ENCODE measurements at places on chromosomes 5 and 9.
A peak's percentile ranks its signal among the peaks of the same experiment; 100 is the strongest.

- DNase-seq: no peak
Measured at GRCh38 chr9:24912767-24913166, 367.1 kb upstream of the IZUMO3 start.

DNA sequence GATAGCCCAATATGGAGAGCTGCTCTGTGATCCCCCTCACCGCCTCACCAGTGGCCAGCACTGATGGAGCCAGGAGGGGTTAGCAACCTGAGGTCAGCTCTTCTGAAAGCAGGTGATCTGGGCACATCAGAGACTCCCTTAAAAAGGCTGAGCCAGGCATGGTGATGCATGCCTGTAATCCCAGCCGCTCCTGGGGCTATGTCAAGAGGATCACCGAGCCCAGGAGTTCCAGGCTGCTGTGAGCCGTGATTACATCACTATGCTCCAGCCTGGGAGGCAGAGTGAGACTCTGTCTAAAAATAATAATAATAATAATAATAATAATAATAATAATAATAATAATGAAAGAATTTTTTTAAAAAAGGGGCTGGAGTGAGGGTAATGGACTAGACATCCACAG is 66.6 kb upstream of the HRH2 start:
- DNase-seq: no peak

GRCh38 chr5:2203774-2204173 is 321.0 kb upstream of the IRX4 start:
- DNase-seq: no peak

DNA sequence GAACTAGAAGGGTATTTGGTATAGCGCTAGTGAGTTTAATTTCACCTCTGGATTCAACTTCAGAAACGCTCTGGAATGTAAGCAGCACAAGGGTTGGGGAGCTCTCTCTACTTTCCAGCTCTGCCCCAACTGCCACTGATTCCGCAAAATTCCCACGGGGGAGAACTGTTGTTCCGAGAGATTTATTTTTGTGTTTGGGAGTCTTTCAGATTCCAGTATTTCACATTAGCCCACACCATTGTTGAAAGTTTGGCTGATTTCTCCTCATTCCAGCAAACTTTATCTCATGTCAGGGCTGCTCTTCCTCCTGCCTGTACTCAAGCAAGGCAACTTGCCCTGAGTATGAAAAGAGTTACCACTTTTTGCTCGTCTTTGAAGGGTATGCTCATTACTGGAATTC is 198.5 kb upstream of the EGFLAM start:
- DNase-seq: no peak

DNA sequence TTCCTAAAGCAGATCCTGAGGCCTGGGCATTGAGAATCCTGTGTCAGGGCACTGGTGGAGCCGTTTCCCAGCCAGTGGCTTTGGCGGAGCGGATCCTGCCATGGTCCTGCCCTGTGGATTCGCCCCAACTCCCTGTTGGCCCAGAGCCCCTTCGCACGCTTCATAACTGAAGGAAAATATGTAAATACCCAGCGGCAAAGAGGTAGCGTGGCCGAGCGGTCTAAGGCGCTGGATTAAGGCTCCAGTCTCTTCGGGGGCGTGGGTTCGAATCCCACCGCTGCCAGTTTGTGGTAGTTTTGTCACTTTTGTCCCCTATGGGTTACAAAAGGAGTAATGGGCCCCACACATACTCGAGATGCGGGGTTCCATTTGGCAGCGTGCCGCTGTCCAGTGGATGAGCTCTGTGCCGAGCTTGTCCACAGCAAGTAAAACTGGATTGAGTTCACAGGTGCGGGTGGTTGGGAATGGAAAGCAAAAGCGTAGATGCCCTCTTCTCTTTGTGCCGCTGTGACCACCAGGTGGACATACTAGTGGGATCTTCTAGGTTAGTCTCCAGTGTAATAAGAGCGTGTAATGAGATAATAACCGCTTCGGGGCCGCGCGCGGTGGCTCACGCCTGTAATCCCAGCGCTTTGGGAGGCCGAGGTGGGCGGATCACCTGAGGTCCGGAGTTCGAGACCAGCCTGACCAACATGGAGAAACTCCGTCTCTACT is 17.3 kb downstream of the TRIM7 start:
- peak; percentile 80 for DNase-seq

DNA sequence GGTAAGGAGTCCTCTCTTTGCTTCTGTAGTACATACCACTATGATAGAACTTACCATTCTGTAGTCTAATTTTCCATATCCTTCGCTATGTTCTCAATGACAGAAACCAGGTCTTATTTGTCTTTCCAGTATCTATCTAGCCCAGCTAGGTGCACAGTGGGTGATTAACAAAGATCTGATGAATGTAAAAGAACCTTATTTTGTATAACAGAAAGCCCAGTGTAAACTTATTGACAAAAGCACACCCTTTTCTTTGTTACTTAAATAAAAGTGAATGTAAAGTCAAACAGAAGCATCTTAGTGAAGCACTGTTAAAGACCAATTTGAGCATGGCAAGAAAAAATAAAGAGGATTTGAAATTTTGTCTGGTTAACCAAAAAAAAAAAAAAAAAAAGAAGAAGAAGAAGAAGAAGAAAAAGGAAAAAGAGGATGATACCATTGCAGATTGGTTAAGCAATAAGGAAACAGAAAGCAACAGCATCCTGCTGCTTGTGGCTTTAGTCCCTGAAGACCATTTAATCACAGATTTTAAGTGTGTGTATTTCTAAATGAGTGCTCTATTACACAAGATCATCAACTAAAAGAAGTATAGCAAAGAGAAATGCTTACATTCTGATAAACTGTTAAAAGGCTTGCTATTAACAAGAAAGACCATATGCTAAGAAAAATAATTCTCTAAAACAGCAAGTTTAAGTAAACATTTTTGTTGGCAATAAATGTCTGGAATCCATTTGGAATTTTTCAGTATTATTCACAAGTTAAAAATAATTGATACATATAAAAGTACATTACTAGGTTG is 21.2 kb downstream of the MEGF9 start:
- peak; percentile 30 for DNase-seq

GRCh38 chr5:82329393-82329792 is 51.2 kb upstream of the RPS23 start:
- no peak for DNase-seq

GRCh38 chr5:52985306-52985705 is 3.8 kb upstream of the ITGA2 start:
- DNase-seq: no peak

DNA sequence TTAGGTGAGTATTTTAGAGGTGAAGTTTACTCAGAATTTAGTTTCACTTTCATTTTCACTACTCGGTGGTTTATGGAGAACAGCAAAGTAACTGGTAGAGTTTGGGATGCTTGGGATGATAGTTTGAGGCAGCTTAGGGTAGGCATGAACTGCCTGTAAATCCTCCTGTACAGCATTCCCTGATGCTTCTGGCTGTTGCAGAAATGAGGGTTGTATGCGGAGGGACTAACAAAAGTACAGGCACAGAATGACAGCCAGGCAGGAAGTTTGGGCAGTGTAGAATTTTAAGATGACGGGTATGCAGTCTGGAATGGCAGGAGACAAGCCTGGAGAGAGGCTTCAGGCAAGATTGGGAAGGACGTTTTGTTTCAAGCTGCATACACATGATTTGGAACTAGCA is 48.0 kb upstream of the FAM120AOS start:
- DNase-seq: no peak

DNA sequence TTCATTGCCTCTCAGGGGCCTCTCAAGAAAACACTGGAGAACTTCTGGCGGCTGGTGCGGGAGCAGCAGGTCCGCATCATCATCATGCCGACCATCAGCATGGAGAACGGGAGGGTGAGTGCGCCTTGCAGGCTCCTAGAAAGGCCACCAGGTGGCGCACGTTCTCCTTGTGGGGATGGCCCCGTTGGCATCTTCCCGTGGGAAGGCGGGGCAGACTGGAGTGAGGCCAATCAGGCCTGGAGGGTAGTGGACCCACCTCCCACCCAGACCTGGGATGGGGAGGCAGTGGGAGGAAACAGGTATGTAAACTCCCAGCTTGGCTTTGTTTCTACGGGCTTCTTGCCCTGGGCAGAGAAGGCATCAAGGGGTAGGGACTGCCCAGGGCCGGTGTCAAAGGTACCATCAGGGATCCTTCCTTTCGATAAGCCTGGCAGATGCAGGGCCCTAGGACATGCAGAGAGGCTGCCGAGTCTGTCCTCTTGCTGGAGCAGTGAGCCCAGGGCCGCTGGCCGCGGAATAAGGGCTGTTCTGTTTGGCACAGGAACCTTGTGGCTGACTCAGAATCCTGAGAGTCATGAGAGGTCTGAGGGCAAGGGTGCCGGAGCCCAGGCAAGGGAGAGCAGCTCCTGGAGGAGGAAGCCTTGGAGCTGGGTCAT is 18.9 kb upstream of the SPTLC1 start:
- peak; percentile 78 for DNase-seq

- no peak for DNase-seq
Measured at GRCh38 chr5:1312993-1313833, 18.3 kb upstream of the TERT start.

- DNase-seq: no peak
Measured at GRCh38 chr9:136697146-136697820, 10.0 kb upstream of the AGPAT2 start.

DNA sequence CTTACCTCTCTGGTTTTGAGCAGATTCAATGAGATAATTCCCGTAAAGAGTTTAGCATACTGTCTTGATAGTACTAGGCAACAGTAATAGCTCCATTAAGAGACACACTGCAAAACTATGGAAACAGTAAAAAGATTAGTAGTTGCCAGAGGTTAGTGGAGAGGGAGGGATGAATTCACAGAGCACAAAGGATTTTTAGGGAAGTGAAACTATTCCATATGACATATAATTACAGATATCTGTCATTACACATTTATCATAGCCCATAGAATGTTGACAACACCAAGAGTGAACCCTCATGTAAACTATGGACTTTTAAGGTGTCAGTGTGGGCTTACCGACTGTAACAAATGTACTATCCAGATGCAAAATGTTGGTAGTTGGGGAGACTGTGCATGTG is 176.4 kb upstream of the PLCXD3 start:
- DNase-seq: no peak

GRCh38 chr5:165526357-165526756 is 2020.9 kb downstream of the MAT2B start:
- no peak for DNase-seq

DNA sequence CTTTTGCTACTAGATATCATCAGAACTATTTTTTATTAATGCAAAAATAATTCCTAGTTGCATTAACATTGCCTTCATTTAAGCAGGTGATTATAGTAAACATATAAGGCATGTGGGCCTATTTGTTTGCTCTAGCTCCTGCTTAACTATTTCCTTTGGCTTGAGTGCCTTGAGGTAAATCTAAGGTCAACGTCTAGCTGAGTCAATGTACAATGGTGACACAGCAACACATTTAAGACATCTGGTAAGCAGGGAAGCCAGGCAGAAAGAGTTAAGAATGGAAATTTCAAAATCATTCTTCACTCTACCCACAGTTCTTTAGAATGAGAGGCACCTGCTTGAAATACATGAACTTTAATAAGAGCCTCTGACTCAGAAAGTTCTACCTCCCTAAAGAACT is 111.9 kb upstream of the FST start:
- peak; percentile 47 for DNase-seq

DNA sequence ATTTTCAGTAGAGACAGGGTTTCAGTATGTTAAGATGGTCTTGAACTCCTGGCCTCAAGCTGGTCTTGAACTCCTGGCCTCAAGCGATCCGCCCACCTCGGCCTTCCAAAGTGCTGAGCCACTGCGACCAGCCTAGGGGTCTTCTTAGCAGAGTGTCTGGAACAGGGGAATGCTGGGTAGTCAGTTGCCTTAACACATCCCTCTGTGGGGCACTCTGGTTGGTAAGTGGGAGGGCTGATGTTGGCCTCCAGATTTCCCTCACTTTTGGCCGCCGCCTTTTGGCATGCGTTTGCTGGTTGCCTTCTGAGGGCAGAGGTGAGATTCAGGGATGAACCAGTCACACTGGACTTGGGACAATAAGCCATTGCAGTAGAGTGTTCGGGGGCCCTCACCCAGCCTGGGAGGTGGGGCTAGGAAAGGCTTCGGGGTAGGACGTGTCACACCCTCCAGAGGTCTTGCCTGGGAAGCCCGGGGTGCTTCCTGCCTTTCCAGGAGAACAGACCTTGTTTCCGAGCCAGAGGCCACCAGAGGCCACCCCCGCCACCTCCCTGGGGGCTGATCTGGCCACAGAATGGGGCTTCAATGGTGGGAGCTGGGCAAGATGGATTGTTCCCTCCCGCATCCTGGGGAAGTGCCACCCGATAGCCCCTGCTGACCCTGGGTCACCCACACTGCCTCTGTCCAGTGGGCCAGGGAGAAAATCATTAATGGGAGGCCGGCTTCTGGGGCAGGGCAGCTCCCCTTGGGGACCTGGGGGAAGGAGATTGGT is 13.3 kb downstream of the FGF18 start:
- DNase-seq: no peak

DNA sequence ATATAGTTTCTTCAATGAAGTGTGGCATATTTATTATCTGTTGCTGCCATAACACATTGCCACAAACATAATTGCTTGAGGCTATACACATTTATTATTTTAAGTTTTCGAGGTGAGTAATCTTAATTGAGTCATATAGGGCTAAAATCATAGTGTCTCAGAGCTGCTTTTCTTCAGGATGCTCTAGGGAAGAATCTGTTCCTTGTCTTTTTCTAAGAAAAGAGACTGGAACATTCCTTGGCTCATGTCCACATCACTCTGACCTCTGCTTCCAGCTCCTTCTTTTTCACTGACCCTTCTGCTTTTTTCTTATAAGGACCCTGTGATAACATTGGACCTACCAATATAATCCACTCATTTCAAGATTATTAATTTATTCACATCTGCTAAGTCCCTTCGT is 632.4 kb upstream of the TYRP1 start:
- peak; percentile 4 for DNase-seq

DNA sequence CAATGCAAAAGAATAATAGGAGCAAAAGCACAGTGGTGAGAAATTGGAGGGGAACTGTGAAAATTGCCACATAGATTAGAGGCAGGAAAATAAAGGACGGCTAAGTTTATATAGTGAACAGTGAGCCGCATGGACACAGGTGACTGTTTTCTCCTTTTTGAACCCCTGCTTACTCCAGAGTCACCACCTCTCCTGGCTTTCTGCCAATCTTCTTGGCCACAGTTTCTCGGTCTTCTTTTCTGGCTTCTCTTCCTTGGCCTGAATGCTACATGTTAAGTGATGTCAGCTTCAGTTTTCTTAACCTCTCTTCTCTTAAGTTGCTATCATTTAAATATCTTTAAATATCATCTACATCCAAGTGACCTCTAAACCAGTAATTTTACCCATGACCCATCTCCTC is 47.3 kb upstream of the CDKN2B start:
- no peak for DNase-seq

DNA sequence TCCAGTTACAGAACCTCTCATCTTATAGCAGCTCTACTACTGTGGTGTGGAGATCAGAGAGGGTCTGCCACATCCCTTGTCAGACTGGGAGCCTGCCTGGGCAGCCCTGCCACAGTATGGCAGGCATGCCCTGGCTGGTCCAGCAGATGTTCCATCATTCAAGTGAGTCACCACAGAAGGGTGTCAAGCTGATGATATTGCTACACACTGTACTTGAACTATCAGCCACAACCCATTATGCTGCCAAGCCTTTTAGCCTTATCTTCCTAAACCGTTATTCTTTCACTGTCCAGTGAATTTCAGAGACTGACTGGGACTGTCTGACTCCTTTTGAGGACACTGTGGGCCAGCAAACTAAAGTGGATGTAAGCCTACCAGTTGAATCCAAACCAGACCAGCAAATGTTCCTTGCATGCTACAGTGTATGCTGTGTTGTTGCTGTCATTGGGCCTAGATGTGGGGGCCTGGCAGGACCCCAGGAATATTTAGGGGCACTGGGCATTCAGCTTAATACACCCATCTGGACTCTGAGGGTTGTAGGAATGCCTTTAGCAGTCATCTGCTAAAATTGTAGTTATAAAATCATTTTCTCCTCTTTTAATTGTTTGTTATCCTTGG is 202.6 kb downstream of the NR3C1 start:
- DNase-seq: peak; percentile 63

- DNase-seq: no peak
Measured at GRCh38 chr5:1749346-1750124, 50.1 kb downstream of the MRPL36 start.
